Stimulated activated CD4-positive, alpha-beta T cell treated with anti-CD3 and anti-CD28 coated beads, Interleukin-4, amount 100 ng/mL, for 1 hour (primary cell): ENCODE measurements at places on chromosomes 13 and 19.
A peak's percentile ranks its signal among the peaks of the same experiment; 100 is the strongest.

DNA sequence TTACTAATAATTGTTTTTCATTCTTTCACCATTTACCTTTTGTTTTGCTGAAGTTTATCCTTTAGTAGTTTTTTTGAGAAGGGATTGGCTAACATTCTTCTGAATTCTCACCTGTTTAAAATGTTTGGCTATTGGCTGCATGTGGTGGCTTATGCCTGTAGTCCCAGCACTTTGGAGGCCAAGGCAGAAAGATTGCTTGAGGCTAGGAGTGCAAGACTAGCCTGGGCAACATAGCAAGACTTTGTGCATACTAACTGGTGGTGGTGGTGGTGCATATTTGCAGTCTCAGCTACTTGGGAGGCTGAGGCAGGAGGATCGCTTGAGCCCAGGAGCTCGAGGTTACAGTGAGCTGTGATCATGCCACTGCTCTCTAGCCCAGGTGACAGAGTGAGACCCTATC is 27.5 kb upstream of the RNF113B start:
- no peak for DNase-seq

GRCh38 chr13:39699274-39699673 is 43.8 kb downstream of the COG6 start:
- no peak for DNase-seq

GRCh38 chr13:72403396-72404010 is 323.9 kb downstream of the MZT1 start:
- DNase-seq, result no peak

DNA sequence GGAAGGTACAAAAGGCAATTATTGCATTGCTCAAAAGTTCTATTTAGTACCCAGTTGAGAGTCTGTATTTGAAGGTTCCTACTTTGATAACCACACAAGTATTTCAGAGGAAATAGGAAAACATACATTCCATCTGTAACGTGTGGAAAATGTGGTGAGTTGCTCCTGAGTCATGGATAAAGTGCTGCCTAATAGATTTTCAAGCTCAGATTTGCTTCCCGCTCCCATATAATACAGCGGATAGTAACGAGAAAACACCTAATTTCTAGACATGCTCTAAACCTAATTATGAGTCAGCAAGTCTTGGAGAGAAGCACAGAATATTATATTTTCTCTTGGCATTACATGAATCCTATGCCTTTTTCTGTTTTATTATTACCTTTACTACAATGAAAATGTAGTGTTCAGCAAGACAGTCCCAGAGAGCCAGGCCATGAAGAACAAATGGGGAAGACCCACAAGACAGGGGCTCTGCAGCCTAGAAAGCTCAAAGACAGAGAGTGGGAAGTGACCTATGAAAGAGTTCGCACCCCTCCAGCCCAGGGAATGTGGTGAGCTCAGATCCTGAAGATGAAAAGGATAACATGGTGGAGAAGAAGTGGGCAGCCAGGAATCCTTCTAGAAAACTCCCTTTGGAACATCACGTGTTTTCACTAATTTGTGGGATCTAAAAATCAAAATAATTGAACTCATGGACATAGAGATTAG is 116.1 kb downstream of the STARD13 start:
- DNase-seq, result no peak

GRCh38 chr13:99922631-99923404 is 48.7 kb downstream of the ZIC5 start:
- DNase-seq, result no peak

DNA sequence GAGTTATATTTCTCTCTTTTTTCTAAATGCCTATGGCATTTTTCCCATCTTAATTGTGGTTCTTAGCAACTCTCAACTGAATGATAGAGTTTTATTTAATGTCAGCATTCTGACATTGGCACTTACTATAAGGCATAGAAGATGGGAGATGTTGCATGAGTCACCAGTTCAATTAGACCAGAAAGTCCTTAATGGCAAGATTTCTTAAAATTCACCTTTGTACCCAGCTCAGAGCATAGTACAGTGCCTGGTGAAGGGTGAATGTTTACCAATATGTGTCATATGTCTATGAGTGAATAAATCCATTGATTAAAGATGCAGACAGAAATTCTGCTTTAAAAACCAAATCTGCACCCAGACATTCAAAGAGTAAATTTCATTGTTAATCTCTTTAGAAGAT is 526.9 kb downstream of the EFNB2 start:
- no peak for DNase-seq

DNA sequence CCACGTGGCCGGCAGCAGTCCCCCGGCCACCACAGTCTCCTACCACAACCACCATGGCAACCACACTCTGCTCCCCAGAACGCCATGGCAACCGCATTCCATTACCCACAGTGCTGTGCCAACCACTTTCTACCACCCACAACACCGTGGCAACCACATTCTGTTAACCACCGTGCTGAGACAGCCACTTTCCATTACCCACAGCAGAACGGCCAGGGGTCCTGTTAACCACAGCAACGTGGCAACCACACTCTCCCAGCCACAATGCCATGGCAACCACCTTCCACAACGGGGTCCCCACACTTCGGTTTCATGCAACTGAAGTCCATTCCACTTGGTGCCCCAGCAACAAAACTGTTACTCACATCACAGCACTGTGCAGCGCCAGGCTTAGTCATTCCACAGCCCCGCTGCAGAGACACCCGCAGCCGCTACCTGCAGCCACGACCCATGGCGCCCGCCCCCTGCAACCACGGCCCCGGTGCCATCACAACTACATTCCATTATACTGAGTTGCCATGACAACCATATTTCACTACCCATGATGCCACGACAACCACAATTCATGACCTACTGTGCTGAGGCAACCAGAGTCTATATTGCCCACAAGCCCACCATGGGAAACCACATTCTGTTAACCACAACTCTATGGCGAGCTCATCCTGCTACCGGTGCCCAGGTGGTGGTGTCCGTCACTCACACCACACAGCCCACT is 10.0 kb downstream of the DPF1 start:
- DNase-seq, result peak; percentile 41

GRCh38 chr13:40172878-40173277 is 493.6 kb downstream of the FOXO1 start:
- no peak for DNase-seq

DNA sequence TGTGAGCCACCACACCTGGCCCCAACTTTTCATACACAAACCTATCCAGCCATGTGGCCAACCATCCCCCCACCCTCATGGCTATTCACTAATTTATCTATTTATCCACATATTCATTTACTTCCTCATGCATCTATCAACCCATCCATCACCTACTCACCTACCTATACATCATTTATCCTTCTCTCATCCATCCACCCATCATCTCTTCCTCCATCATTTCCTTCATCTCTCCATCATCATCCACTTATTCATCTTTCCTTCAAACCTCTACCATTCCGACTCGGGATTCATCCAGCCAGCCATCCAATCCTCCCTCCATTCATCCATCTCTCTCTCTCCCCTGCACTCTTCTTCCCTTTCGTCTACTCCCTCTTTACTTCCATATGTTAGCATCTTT is 54.6 kb downstream of the RYR1 start:
- no peak for DNase-seq

- no peak for DNase-seq
Measured at GRCh38 chr19:17562097-17562496, 6.6 kb downstream of the COLGALT1 start.
